Hypothalamus (tissue), 51 donors: ENCODE measurements at places on chromosomes 3 and 15.

DNA sequence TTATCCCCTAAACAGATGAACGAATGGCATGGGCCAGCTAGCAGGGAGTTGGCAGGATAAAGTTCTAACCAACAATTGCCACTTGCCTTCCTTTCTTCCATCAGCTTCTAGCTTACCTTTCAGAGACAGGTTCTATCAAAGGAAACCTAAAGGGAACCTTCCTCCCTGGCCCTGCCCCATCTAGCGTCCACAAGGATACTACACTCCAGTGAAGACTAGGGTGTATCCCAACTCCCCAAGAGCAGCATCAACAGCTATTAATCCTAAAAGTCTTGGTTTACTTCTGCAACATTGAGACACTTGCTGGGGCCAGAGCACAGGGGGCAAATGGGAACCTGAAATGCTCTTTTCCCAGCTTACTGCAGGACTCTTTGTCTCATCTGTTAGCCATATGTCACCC lies 37.0 kb upstream of the TMC3 start:
- no peak for DNase-seq

DNA sequence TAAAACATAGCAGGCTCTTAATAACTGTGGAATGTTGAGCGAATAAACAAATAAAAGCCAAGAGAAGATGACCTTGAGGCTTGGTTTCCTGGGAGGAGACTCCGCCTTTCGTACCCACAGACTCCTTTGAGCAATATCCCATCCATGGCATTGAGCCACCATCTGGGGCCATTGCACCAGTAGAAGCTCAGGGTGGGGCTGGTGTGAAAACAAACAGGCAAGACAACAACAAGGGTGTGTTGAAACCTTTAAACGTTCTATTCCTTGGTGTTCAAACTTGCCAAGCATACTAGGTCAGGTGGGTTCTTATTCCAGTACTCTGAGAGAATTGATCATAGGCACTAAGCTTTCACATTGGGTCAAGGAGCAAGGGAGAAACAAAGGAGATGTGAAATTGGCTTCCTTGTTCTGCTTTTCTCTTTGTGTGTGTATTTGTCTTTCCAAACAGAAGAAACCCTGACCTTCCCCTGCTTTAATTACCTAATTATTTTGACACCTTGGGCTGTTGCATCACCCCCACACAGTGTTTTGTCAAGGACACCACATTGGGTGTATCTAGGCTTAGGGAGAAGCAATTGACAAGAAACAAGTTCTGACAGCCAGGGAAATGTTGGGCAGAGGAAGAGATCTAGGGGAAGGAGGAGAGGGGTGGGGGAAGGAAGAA lies 105.1 kb upstream of the BCL6 start:
- no peak for DNase-seq

- no peak for DNase-seq
These were observed 10.3 kb upstream of the ABHD10 start for GRCh38 chr3:111968319-111969054.

- DNase-seq = no peak
These were observed 342.8 kb upstream of the IL12A start for GRCh38 chr3:159645874-159646273.
